ENCODE measurements at places on chromosomes 16 and 17.

GRCh38 chr16:75218256-75219076, at the start of gene CTRB1:
CTRB1 (plus strand) TSS chr16:75218988; CDS start chr16:75219008, 20 bp downstream.
- peaks cover 16% of the 10 kb centered on the region for H3K4me1 ChIP-seq
- no peak within 1 kb of the TSS for H3K27ac ChIP-seq
- peak within 1 kb of the TSS; percentile 69 for H3K4me3 ChIP-seq
- H3K27me3 ChIP-seq, result peaks cover 16% of the 10 kb centered on the region
- H3K36me3 ChIP-seq, result no peaks in the 10 kb centered on the region
- no peak for DNase-seq

- peak; percentile 71 for DNase-seq
- H3K27ac ChIP-seq, result peak overlapping the region; percentile 100
- peaks cover 5% of the 10 kb centered on the region for H3K27me3 ChIP-seq
- peaks cover 52% of the 10 kb centered on the region for H3K4me1 ChIP-seq
These were observed 1.4 kb upstream of the UNK start for GRCh38 chr17:75783069-75783783.

DNA sequence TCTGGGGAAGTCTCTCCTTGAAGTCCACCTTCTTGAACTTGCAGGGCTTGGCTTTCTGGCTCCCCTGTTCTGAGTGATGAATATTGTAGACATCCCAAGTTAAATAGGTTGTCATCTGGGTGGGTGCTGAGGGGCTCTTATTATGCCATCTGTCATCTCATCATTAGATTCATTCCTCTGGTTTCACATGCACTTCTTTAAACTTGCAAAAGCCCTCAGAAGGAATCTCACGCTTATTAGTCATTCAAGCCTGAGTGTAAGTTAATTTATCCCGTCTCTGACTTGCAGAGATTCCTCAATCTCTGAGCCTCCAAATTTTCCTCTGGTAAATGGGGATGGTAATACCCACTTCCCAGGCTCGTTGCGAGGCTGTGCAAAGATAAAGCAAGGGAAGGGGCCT, 5.7 kb downstream of the MGAT5B start:
- no peaks in the 10 kb centered on the region for H3K4me1 ChIP-seq
- DNase-seq, result no peak
- H3K27me3 ChIP-seq, result no peaks in the 10 kb centered on the region
- H3K4me3 ChIP-seq, result no peak overlapping the region
- peaks cover 7% of the 10 kb centered on the region for H3K36me3 ChIP-seq

DNA sequence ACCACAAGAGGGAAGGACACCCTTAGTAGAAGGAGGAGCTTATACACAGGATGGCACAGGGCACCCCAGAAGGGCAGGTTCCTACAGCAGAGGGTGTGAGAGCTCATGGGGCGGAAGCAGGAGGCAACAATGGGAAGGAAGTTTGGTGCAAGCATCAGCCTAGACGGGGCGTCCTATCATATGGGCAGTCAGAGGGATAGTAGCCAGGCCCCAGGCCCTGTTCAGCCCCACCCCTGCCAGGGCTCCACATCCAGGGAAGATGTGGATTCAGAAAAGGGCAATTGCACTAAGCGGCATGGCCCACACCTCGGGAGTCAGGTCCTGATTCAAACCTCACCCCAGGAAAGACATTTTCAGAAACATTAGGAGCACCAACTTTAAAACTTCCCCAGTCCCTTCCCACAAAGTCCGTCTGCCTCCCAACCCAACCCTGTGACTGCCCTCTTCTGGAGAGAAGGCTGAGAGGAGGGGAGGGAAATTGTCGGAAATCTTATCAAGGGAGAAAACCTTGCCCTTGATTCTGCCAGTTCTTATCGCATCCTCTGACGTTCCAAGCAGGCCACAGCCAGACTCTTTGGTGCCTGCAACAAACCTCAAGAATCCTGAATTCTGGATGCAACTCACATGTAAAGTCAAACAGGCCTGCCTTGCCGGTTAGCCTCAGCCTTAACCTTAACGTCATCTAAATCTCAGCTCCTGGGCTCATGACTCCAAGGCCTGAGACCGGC, 198.8 kb upstream of the CDH5 start:
- no peaks in the 10 kb centered on the region for H3K4me1 ChIP-seq
- H3K27me3 ChIP-seq, result peaks cover 9% of the 10 kb centered on the region
- no peaks in the 10 kb centered on the region for H3K36me3 ChIP-seq
- H3K4me3 ChIP-seq, result no peak overlapping the region
- H3K27ac ChIP-seq, result no peak overlapping the region
- no peak for DNase-seq

- no peaks in the 10 kb centered on the region for H3K27me3 ChIP-seq
- no peak overlapping the region for H3K4me3 ChIP-seq
- no peak overlapping the region for H3K27ac ChIP-seq
- H3K36me3 ChIP-seq, result peaks cover 27% of the 10 kb centered on the region
- DNase-seq, result no peak
These were observed 17.0 kb downstream of the N4BP1 start for GRCh38 chr16:48592839-48593429.

GRCh38 chr16:8861563-8862308, 7.1 kb downstream of the CARHSP1 start:
- H3K36me3 ChIP-seq, result peaks cover 7% of the 10 kb centered on the region
- DNase-seq, result no peak
- H3K27ac ChIP-seq, result no peak overlapping the region
- no peak overlapping the region for H3K4me3 ChIP-seq
- H3K4me1 ChIP-seq, result peaks cover 48% of the 10 kb centered on the region
- H3K27me3 ChIP-seq, result no peaks in the 10 kb centered on the region

DNA sequence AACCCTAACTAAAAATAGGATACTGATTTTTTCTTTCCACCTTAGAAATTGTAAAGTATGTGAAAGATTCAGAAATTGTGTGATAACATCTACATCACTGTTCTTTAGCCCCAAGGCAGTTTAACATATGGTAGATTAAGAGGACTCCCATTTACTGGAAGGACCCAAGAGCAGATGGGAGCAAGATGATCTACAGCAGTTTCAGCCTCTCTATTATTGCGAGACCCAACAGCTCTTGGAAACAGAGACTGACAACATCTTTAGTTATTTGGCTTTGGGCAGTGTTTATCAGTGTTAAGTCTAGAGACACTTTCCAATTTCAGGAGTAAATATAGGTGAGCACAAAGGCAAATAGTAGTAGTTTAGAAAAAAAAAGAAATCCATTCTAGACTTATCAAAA, 124.9 kb upstream of the CORO6 start:
- peaks cover 71% of the 10 kb centered on the region for H3K4me1 ChIP-seq
- H3K4me3 ChIP-seq, result peak overlapping the region; percentile 35
- H3K36me3 ChIP-seq, result no peaks in the 10 kb centered on the region
- peak overlapping the region; percentile 71 for H3K27ac ChIP-seq

GRCh38 chr17:7720125-7720524, 2.6 kb downstream of the DNAH2 start:
- H3K27me3 ChIP-seq, result peaks cover 85% of the 10 kb centered on the region
- H3K36me3 ChIP-seq, result no peaks in the 10 kb centered on the region
- H3K27ac ChIP-seq, result no peak overlapping the region

- H3K27ac ChIP-seq, result no peak overlapping the region
- H3K4me3 ChIP-seq, result no peak overlapping the region
- H3K27me3 ChIP-seq, result no peaks in the 10 kb centered on the region
- H3K4me1 ChIP-seq, result peaks cover 3% of the 10 kb centered on the region
These were observed 92.8 kb downstream of the KATNIP start for GRCh38 chr16:27642756-27643155.

DNA sequence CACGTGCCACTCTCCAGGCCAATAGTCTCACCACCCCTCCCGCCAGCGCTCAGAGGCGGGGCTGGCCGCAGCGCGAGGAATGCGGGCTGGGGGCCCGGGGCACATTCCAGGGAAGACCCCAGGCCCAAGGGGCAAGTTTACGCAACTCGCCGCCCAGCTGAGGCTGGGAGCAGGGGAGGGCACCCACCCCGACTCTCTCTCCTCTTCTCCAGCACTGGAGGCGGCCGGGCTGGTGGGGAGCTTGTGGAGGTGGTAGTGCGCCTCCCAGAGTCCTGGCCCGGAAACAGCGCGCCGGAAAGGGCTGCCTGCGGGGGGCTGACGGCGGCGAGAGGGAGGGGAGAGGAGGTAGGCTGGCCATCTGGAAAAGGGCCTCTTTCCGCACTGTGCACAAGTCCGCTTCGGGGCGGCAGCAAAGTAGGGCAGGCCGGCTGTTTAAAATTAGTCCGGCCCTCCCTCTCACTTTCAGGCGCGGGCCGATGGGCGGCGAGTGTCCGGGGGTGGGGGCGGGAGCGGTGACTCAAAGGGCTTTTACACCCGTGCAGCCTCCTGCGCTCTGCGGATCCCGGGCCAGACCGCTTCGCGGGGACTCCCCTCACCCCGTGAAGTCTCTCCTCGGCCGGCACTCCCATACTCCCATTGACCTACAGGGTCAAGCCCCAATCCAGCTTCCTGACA, 1.1 kb downstream of the FHOD1 start:
- no peaks in the 10 kb centered on the region for H3K36me3 ChIP-seq
- H3K4me3 ChIP-seq, result peak overlapping the region; percentile 92
- no peak overlapping the region for H3K27ac ChIP-seq
- H3K27me3 ChIP-seq, result no peaks in the 10 kb centered on the region
- H3K4me1 ChIP-seq, result peaks cover 50% of the 10 kb centered on the region

- DNase-seq, result no peak
- no peaks in the 10 kb centered on the region for H3K36me3 ChIP-seq
- H3K27me3 ChIP-seq, result no peaks in the 10 kb centered on the region
- peak overlapping the region; percentile 95 for H3K27ac ChIP-seq
- peaks cover 26% of the 10 kb centered on the region for H3K4me1 ChIP-seq
These were observed 1.3 kb downstream of the GSPT1 start for GRCh38 chr16:11914210-11915113.

DNA sequence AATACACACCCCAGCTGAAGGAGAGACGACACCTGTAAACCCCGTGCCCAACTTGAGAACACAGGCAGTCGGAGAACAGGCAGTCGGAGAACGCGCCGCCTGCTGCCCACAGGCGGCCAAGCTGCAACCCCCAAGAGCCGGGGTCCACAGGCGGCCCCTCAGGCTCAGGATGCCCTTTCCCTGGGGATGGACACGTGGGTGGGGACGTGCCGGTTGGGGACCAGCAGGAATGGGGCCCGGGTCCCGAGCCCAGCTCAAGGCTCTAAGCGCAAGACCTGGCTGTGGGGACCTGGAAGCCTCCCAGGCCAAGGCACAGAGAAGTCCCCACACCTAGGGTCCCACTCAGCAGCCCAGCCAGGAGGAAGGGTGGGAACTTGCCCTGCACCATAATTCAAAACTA, 79.5 kb upstream of the GNG13 start:
- no peak overlapping the region for H3K27ac ChIP-seq
- no peaks in the 10 kb centered on the region for H3K27me3 ChIP-seq
- no peak for DNase-seq
- H3K4me3 ChIP-seq, result no peak overlapping the region

DNA sequence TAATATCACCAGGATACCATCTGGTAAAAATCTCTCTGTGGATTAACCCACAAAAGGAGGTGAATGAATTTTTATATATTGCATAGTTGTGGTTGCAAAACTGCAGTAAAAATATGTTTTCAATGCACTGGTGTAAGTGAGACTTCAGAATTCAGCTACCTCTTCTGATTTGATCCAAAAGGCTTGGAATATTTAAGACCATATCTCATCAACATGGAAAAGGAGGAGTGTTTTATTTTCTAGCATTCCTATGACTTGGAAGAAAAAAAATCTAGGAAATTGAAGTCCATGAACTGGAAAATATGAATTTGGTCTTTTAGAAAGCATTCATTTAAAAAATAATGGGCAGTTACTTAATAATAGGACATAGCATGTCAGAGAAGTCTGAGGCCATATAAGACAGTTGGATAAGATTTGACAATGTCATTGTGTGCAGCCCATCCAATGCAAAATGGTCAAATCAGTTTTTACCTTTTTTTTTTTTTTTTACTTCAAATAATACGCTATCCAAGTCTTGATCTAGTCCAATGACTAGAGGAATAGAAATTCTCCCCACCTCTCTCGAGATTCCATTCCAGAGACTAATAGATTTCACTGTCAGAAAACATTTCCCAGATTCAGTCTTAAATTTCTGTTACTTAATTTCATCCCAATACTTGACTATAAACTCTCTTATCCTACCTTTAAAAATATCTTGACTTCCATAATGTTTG, 364.9 kb upstream of the PMFBP1 start:
- no peak for DNase-seq
- no peak overlapping the region for H3K27ac ChIP-seq
- no peak overlapping the region for H3K4me3 ChIP-seq

- no peak overlapping the region for H3K4me3 ChIP-seq
- H3K4me1 ChIP-seq, result peaks cover 5% of the 10 kb centered on the region
- peak overlapping the region; percentile 33 for H3K27ac ChIP-seq
- no peak for DNase-seq
- H3K27me3 ChIP-seq, result no peaks in the 10 kb centered on the region
These were observed 5.5 kb upstream of the RAPGEFL1 start for GRCh38 chr17:40171750-40172149.
